Activated CD8-positive, alpha-beta memory T cell treated with anti-CD3 and anti-CD28 coated beads for 1 hour (primary cell): ENCODE measurements at places on chromosomes 16 and 17.

DNA sequence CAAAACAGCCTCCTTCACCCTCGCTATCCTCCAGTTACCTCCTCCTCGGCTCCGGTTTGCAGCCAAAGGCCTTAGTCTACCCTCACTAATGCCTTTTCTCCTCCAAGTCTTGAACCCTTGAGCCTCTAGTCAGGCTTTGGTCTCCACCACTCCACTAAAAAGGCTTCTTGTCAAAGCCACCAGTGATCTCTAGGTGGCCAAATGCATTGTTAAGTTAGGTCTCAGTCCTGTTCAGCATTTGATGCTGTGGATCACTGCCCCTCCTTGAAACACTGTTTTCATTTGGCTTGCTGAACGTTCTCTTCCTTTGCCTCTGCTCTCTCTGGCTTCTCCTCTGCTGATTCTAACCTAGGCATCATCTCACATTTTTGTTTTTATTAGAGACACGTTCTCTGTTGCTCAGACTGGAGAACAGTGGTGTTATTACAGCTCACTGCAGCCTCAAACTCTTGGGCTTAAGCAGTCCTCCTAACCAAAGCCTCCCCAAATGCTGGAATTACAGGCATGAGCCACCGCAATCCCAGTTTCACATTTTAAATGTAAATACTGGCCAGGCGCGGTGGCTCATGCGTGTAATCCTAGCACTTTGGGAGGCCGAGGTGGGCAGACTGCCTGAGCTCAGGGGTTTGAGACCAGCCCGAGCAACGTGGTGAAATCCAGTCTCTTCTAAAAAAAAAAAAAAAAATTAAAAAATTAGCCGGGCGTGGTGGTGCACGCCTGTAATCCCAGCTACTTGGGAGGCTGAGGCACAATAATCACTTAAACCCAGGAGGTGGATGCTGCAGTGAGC lies 1.1 kb downstream of the SGF29 start:
- no peak for DNase-seq

DNA sequence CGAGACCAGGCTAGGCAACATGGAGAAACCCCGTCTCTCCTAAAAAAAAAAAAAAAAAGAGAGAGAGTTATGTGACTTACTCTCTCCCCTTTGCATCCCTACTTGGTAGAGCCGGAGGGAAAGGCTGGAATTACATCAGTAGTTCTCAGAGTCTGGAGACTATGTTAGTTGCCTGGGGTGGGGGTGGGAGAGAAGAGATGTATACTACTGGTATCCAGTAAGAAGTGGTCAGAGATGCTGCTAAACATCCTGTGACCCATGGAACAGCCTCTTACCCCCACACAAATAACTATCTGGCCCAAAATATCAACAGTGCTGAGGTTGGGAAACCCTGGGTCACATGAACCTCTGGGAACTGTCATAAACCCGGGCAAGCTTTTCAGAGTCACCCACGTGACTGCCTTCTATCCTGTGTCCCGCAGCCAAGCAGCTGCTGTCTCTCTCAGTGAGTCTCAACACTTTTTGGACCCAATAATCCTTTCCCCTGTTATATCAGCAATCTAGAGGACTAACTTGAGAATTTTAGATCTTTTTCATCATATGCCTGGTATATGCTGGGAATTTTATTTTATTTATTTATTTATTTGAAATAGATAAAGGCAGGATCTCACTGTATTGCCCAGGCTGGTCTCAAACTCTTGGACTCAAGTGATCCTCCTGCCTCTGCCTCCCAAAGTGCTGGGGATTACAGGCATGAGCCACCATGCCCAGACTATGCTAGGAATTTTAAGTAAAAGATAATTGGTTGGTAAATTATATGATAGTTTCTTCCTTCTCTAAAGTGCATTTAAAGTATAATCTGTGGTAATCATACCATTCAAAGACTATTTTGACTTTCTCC lies 8.7 kb downstream of the EIF1 start:
- DNase-seq = no peak

GRCh38 chr17:62715882-62716390 lies 88.5 kb downstream of the MRC2 start:
- no peak for DNase-seq

DNA sequence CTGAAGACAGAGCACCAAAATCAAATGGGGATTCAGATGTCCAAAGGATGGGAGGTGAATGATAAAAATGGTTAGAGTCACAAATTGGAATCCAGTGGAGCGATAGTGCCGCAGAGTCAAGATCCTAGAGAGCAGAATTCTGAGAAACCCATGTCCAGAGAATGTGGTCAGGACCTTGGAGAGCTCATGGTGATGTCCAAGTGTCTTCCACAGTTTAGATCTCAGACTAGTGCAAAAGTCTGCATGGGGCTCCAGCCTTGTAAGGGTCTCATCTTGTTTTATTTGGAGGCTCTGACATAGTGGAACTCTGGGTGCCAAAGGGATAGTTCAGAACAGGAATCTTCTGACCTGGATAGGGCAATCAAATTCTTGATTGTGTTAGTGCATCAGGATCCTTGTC lies 245.9 kb upstream of the HSBP1 start:
- DNase-seq = no peak

- no peak for DNase-seq
These were observed 46.1 kb downstream of the CYTH1 start for GRCh38 chr17:78735832-78736525.

DNA sequence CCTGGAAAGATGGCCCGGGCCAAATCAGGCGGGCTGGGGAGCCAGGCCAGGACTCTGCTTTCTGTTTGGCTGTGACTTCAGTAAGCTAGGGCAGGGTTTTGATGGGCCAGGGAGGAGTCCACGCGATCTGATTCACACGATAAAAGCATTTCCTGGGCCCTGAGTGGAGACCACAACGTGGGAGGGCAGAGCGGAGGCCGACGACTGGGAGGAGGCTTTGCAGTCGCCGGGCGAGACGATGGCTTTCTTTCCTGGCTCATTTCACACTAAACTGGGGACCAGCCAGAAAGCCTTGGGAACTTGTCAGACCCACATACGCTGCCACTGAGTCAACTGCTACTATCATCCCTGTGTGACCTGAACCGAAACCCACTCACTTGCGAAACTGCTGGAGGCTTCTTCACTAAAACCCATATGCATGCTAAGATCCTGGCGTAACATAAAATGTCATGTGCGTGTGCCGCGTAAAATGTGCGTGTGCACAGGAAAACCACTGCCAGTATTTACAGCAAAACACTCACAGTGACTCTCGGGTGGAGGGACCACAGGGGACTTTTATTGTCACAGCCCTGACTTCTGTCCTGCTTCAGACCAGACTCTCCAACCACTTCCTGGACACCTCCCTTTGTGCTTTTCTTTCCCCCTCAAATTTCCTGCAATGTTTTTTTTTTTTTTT lies 14.2 kb upstream of the RHBDF2 start:
- DNase-seq = peak; percentile 77

GRCh38 chr16:30805370-30806169 lies 18.6 kb upstream of the ZNF629 start:
- no peak for DNase-seq
